NCI-H2081 treated with DMSO at 0.1 percent for 48 hours (cell line): ENCODE measurements at places on chromosomes 16 and 17.

DNA sequence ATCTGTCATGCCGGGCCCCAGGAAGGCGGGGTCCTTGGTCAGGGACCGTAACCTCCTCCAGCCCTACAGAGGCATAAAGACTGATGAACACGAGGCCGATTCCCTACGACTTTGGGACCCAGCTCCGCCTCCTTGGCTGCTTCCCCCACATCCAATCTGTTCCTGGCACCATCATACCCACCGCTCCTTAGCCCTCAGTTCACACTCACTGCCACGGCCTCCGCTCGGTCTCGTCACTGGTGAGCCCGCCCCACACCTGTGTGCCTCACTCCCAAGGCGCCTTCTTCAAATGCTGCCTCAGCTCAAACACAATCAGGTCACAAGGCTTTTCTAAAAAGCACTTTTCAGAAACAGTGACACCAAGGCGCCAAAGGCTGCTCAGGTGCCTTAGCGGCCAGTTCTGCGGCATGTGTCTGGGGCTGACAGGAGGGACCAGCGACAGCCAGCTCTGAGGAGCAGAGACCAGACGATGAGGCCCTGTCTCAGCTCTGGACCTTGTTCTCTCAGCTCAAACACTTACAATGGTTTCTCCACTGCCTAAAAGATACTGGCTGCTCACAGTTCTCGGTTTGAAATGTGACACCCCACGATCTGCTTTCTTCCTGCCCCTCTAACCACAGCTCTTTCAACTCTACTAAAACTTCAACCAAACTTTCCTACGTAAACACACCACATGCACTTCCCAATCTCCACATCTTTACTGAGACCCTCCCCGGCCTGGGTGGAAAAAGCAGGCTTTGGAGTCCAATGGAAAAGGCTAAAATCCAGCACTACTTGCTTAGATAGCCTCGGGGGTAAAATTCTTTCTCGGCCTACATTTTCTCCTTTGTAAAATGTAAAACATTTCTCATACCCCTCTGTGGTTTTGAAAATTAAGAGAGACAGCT, 33.2 kb downstream of the CYB5D2 start:
- DNase-seq, result no peak

- no peak for DNase-seq
Observed at GRCh38 chr16:20853143-20853542, 46.8 kb downstream of the REXO5 start.

DNA sequence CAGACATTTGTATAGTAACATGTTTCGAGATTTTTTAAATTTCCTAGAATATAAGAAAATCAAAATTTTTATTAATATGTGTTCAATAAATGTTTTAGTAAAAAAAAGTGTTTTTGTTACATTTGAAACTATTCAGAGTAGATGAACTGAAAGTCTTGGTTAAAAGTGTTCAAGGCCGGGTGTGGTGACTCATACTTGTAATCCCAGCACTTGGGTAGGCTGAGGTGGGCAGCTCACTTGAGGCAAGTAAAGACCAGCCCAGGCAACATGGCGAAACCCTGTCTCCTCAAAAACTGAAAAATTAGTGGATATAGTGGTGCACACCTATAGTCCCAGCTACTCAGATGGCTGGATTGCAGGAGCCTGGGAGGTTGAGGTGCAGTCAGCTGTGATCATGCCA, 16.8 kb upstream of the PHKG2 start:
- no peak for DNase-seq

- DNase-seq, result no peak
Observed at GRCh38 chr16:2147378-2147777, 1.0 kb upstream of the RAB26 start.

GRCh38 chr17:64771980-64772844, 110.1 kb upstream of the SMURF2 start:
- no peak for DNase-seq

DNA sequence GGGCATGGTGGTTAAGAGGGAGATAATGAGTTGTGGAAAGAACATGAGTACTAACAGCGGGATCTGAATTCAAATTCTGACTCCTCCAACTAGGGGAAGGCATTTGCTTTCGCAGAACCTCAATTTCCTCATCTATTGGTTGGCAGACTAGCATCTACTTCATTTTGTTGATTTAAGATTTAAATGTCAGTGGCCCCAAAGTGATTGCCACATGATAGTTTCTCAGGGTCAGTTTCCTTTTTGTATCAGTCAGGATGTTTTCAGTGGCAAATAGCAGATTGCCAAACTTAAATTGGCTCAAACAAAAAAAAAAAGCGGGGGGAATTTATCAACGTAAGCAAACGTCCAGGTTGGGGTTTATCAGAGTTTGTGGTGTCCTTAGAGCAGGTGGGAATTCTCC, 25.1 kb upstream of the NOS2 start:
- DNase-seq, result no peak

- no peak for DNase-seq
Observed at GRCh38 chr16:3004319-3004718, 8.4 kb upstream of the CLDN9 start.

DNA sequence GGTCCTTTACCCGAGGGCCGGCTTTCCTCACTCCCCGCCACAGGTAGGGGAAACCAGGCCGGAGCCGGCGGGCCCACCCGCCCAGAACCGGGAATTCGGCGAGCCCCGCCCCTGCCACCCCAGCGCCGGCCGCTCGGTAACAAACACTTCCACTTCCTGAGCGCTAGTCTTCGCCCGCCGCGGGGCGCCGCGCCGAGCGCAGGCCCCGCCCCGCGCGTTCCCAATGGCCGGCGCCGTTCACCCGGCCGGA, 224 bp upstream of the NHERF1 start:
- DNase-seq, result no peak

- no peak for DNase-seq
Observed at GRCh38 chr16:73064212-73064993, 16.5 kb upstream of the ZFHX3 start.

DNA sequence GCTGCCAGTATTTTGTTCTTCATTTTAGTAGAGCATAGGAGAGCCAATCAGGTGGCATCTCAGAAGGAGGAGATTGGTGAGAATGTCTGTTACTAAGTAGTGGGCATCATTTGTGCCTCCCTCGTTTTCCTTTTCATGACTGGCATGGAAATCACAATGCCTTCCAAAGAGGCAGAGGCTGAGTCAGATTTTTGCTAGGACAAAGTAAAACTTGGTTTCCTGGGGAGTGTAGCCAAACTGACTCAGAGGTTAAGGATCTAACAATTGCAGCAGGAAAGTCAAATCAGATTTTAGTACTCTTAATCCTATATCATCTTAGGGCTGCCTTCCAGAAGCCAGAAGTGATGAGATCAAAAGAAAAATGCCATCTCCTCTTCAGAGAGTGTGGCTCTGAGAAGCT, 138.7 kb downstream of the ANKFN1 start:
- no peak for DNase-seq

DNA sequence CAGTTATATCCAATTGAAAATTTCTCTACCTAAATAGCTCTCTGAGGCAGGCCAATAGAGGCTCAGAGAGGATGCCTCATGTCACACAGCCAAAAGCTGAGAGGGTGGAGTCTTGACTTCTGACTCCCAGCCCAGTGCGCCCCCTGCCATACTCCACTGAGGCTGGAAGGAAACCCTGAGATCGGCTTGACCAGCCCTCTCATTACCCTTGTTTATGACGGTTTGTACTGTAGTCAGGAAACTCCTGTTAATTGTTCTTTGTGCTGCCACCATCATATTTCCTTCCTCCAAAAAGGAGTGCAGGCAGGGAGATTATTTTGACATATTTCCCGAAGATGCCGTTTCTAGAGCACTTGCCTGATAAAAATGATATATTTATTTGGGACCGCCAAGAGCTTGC, 107.9 kb downstream of the AIPL1 start:
- no peak for DNase-seq

- DNase-seq, result no peak
Observed at GRCh38 chr16:11412175-11412904, 67.1 kb downstream of the RMI2 start.

GRCh38 chr16:26070302-26071100, 378.7 kb downstream of the HS3ST4 start:
- no peak for DNase-seq

- DNase-seq, result no peak
Observed at GRCh38 chr16:29857133-29857760, 5.8 kb downstream of the CDIPT start.

GRCh38 chr17:81052199-81052997, 17.4 kb downstream of the BAIAP2 start:
- DNase-seq, result no peak

DNA sequence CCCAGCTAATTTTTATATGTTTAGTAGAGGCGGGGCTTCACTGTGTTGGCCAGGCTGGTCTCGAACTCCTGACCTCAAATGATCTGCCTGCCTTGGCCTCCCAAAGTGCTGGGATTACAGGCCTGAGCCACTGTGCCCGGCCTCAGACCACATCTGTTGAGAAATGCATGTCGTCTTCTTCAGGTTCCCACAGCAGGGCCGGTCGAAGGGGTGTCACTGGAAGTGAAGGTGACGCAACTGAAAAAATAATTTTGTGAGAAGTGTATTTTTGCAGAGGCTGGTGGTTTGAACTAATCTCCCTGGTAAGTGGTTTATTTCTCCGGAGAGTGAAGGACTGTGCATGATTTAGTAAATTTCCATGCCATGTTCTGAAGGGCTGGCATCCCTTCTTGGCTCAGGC, 33.4 kb upstream of the IL34 start:
- DNase-seq, result no peak

DNA sequence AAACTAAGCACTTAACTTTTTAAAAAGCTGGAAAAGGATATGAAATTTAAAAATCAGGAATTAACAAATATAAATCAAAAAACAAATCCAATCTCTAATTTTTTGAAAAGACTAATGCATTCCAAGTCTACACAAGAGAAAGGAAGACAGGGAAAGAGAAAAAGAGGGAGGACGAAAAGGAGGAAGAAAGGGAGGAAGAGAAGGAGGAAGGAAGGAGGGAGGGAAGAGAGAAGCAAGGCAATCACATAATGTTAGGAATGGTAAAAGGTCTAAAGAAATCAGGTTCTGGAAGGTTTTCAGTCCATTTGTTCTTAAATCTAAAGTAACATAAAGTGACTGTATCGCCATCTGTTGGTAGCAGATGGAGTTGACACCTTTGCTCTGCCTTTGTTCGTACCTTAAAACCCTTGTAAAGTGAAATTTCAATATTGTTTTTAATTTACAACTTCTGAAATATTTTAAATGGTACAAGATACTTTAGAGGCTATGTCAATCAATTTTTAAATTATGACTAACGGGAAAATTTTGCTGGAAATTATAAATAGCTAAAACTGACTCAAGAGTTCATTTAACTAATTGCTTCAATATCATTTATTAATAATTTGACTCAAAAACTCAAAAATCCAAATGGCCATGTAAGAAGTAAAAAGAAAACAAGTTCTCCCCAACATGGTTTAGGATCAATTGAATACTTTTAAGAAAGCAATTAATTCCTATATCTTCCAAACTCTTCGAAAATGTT, 20.4 kb upstream of the CDYL2 start:
- DNase-seq, result no peak

DNA sequence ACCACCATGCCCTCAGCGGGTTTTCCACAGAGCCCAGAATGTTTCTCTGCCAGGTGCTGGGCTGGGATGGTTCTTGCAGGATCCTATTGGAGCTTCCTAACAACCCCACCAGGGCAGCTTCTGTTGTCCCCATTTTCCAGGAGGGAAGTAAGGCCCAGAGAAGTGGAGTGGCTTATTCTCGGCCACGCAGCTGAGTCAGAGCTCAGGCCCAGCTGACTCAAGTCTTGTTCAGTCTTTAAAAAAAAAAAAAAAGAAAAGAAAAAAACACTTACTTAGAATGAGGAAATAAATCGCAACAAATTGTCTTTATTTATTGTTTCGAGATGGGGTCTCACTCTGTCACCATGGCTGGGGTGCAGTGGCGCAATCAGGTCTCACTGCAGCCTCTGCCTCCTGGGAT, 413.0 kb downstream of the CPPED1 start:
- no peak for DNase-seq

DNA sequence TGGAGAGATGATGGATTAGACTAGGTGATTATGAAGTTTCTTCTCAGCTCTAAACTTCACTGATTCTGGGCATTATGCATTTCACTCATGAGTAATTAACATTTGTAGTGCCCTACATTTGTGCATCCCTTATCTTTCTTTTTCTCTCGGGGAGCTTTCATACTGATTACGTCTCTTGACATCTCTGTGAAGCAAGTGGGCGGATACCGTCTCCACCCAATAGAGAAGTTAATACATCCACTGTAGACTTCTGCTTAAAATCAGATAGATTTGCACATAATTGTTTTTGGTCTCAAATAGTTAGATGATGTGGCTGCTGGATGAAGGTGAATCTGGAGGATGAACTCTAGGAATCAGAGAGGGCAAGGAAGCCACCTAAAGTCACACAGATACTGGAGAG, 653.6 kb upstream of the EEF2KMT start:
- no peak for DNase-seq

DNA sequence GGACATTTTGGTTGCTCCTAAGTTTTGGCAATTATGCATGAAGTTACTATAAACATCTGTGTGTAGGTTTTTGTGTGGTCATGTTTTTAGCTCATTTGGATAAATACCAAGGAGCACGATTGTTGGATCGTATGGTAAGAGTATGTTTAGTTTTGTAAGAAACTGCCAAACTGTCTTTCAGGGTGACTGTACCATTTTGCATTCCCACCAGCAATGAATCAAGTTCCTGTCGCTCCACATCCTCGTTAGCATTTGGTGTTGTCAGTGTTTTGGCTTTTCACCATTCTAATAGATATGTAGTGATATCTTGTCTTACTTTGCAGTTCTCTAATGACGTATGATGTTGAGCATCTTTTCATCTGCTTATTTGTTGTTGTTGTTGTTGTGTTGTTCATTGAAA, 20.2 kb downstream of the TENT4B start:
- DNase-seq, result no peak

- DNase-seq, result no peak
Observed at GRCh38 chr17:2172999-2173398, 118.1 kb downstream of the HIC1 start.

DNA sequence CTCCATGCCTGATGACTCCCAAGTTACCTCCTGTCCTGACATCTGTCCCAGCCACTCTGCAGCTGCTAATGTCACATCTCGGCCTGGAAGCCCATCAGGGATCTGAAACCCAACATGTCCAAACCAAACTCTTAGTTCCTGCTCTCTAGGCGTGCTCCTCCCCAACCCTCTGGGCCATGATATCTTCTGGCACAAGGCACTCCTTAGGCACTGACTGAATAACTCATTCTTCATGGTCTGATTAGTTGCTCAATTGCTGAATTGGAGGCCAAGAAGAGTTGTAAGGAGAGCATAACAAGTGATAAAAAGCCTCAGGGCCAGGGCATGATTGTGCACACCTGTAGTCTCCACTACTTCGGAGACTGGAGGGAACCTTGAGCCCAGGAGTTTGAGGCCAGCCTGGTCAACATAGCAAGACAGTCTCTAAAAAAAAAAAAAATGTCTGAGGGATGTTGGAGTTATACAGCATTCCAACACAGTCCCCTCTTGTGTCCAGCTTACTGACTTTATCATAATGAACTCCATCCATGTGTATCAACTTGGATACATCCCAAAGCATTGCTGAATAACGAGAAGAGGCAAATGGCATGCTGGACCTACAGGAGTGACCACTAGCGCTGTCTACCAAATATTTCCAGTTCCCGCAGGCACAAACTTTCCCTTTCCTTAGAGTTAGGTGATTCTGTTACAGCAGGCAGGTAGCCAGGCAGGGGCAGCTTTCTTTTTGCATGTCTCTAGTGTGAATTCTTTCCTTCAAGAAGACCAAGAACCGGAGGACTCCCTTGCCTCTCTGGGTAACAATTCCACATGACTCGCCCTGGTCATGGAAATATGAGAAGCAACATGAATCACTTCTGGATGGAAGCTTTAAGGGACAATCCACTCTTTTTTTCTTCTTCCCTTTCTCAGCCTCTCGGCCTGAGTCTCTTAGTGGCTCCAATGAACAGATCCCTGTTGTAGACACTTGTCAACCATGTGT, 18.1 kb upstream of the SHCBP1 start:
- DNase-seq, result no peak
